ENCODE measurements at places on chromosomes 11 and 22.

GRCh38 chr22:20395907-20396287 lies 1.9 kb downstream of the ZNF74 start:
- DNase-seq, result no peak

GRCh38 chr11:124278261-124278660 lies 22.1 kb downstream of the OR8G5 start:
- no peak for DNase-seq

GRCh38 chr22:21635771-21636510 lies 3.4 kb downstream of the CCDC116 start:
- DNase-seq, result no peak

DNA sequence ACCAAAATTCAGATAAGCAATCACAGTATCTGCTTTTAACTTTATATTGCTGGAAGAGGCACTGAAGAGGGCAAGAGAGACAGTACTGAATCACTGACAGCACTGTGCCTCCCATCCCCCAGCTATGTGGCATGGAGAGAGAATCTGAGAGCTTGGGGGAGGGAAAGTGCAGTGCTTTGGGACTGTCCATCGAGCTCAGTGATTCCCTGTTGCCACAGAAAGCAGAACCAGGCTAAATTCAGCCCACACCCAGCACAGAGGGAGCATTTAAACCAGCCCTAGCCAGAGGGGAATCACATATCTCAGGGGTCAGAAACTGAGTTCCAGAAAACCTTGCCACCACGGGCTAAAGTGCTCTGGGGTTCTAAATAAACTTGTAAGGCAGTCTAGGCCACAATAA lies 44.3 kb downstream of the KCNQ1 start:
- no peak for DNase-seq

DNA sequence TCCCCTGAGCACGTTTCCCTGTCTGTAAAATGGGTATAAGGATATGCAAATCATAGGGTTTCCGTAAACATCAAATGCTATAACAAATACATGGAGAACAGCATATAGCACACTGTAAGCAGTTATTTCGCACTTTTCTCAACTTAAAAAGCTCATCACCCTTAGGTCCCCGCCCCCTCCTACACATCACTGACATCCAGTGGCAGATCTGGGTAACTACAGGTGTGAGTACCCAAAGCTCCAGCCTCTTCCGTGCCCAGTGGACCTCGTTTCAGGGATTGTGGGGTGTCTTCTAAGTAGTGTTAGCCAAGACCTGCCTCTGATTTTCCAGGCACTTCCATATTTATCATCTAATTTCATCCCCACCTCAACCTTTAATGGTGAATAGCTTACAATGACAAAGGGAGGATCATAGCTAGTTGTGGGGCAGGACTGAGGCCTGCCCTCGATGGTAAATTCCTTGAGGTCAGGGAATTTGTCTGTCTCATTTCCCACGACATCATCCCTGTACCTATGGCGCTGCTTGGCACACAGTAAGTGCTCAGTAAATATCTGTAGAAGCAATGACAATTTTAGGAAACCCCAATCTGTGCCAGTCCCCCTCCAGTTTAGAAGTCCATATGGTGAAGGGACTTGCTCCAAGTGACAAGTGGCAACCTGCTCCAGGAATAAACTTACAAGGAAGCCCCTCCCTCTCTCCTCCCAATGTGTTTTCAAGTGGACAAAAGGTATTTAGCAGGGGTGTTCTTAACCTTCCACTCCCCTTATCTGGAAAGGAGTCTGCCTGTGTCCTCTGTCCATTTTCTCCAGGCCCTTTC lies 340.5 kb downstream of the TENM4 start:
- peak; percentile 31 for DNase-seq

GRCh38 chr11:113420808-113421207 lies 33.2 kb downstream of the ANKK1 start:
- DNase-seq, result no peak

DNA sequence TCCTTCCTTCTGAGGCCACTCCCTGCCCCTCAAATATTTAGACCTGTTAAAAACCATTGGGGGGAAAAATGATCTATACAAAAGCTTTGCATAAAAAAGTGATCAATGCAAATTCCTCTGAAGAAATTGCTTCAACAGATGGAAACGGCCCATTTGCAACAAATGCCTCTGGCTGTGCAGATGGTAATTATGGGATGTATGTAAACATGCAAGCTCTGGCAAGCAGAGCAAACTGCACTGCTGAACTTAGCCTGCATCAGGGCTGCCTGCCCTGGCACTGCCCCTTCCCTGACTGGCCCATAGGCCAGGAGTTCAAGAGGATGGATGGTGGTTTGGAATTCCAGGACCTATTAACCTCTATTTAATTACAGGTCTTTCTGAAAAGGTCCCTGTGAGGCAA lies 388.7 kb downstream of the MIAT start:
- no peak for DNase-seq

GRCh38 chr22:26995235-26995634 lies 337.8 kb downstream of the MIAT start:
- no peak for DNase-seq

DNA sequence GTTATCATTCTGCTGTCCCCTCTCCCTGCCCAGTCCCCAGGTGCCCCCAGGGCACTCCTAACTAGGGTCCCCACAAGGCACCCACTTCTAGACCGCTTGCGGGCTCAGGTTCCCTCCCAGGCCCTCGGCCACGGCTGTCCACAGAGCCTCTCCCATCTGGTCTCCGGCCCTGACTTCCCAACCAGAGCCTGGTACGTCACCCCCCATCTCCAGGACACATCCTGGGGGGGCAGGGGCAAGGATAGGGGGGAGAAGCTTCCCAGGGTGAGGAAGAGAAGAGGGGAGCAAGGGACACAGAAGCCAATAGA lies 457 bp downstream of the SSTR3 start:
- no peak for DNase-seq

DNA sequence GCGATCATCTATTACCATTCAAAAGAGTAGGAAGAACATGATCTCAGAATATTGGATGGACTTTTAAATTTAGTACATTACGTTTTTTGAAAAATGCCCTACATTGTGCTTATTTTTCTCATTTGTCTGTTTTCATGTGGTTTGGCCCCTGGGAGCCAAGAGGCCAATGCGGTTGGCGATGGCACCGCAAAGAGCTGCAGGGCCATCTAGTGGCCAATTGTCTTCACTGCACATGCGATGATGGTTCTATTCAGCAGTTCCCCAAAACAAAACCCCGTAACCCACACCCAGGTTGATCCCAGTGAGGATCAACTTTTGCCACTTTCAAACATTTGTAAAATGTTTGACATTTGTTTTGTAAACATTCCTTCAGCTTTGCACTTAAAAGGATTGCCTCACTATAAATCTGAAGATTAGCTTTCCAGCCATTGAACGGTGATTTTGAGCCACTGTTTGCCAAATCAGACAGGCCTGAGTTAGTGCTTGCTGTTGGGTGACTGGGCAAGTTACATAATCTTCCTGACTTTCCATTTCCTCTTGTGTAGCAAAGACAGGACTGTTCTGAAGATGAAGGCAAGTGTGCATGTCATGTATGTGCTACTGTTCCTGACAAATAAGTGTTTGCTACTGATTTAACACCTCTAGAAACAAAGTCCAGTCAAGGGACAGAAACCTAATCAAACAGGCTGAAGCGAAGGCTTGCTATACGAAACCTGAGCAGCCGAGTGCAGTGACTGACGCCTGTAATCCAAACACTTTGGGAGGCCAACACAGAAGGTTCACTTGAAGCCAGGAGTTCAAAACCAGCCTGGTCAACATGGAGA lies 29.2 kb upstream of the XBP1 start:
- DNase-seq, result peak; percentile 59

DNA sequence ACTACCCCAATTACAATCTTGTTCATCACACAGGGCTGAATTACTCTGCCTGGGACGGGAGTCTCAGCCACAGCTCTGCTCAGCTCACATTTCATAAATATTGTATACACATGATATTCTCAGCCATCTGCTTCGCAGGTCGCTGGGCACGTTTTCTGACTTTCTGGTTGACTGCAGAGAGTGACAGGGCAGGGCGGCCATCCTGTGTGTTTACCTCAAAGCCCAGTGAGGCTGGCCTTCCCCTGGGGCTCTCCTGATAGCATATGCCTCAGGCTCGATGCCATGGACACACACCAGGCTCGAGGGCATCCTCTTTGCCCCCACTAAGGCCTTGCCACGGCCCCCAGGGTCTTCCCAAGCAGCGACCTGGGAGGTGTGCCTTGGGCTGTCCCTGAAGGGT lies 345.0 kb downstream of the CADM1 start:
- no peak for DNase-seq

GRCh38 chr11:45931739-45932138 lies 9.3 kb downstream of the LARGE2 start:
- DNase-seq, result no peak

GRCh38 chr11:133956650-133957633 lies at the start of gene IGSF9B:
TSS of gene IGSF9B (minus strand) at chr11:133956968. CDS start at chr11:133956754, 214 bp downstream.
- peak; percentile 94 for DNase-seq
